ENCODE measurements at places on chromosomes 3 and 15.

DNA sequence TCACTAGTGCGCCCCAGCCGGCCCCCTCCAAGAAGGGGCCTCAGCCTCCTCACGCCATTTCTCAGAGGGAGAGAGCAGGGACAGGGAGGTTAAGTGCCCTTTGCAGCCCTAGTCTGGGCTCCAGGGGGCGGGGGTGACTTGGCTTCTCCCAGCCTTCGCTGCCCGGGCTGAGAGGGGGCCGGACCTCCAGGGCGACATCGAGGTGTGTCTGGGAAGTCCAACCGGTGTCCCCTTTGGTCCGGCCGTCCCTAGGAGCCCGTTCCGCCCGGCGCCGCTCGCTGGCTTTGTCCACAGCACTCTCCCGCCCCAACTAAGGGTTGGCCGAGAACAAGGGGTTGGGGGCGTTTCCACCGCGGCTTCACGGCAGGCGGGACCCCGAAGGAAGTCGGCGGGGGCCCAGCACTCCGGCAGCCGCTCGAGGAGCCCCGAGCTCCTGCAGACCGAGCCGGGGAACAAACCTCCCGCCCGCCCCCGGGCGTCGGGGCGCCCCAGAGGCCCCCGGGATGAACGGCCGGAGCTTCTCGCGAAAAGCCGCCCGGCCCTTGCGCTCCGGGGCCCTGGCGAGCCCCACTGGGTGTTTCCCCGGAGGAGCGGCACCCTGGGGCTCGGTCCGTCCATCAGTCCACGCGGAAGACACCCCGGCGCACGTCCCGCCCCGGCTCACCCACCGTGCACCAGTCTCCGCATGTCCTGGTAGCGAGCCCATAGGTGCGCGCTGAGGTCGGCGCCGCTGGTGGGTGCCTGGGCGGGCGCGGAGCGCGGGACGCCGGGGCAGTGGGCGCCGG lies 627 bp downstream of the NT5DC2 start:
- no peak for DNase-seq

DNA sequence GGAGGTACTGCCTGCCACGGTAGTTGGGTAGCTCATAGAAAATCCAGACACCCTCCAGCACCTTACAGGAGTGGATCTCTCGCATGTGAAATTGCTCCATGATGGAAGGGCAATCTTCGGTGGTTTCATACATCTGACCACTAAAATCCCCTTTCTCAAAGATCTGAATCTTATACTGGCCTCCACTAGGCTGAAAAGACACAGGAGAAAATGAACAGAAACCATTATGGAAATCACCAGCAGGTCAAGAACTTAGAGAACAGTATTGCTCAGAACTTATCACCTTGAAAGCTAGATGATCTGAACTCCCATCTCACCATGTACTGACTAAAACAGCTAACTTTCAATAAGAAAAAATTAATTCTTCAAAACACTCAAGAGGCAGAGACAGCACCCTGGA lies 5.4 kb downstream of the CRYGS start:
- no peak for DNase-seq

DNA sequence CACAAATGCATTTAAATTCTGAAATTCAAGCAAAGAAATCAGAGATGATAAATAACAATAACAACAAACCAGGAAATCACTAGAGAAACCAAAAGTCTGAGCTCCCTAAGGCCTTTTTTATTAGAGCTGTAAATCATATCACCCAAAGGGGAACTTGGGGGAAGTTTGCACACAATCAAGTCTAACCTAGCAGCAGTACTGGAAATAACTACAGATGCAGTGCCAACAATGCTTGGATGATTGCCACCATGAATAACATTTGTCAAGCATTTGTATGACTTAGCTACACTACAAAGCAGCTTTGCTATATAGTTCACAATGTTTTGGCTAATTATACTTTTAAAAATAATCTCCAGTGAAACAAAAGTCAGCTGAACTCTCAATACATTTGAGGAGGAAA lies 27.8 kb downstream of the SHQ1 start:
- no peak for DNase-seq

DNA sequence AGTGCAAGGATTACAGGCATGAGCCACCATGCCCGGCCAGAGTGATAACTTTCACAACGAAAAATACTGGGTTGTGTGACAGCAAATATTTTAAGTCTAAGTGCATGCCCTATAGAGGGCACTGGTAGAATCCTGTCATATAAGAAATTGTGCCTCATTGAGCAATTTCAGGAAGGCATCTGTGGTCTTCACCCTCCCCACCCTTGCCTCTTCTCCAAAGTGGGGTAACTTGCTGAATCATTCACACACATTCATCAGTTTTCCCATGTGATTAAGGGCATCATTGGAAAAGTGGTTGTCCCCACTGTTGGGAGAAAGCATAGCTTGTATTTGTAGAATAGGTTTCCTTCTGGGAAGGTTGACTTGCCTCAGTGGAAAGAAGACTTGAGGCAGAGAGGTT lies 9.2 kb downstream of the MITF start:
- DNase-seq, result no peak

All from stimulated activated CD8-positive, alpha-beta memory T cell treated with anti-CD3 and anti-CD28 coated beads, Interleukin-4, amount 100 ng/mL, for 4 hours (primary cell).